Stimulated activated CD8-positive, alpha-beta memory T cell treated with anti-CD3 and anti-CD28 coated beads, Interleukin-15, amount 100 ng/mL, for 48 hours (primary cell): ENCODE measurements at places on chromosomes 2 and 18.

GRCh38 chr2:238929242-238930081 lies 81.6 kb downstream of the TWIST2 start:
- DNase-seq = no peak

GRCh38 chr18:45370255-45371010 lies 244.8 kb upstream of the SLC14A2 start:
- DNase-seq = no peak

DNA sequence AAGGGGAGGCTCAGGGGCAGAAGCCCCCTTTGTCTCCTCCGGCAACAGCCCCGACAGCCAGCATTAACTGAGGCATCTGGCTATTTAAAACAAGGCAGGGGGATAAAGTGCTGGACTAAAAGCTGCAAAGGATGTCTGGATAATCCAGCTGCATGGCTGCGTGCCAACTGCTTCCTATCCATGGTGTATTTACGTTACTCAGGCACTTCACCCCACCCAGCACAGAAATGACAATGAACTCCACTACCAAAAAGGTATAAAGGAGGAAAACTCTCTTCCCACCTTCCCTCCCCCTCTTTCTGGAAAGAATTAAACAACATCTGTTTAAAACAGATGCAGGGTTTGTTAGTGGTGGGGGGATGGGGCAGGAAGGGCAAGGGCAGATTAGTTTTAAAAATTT lies 82.5 kb downstream of the SPRED2 start:
- DNase-seq = no peak

GRCh38 chr2:134120406-134120732 lies 133.5 kb upstream of the MGAT5 start:
- no peak for DNase-seq

DNA sequence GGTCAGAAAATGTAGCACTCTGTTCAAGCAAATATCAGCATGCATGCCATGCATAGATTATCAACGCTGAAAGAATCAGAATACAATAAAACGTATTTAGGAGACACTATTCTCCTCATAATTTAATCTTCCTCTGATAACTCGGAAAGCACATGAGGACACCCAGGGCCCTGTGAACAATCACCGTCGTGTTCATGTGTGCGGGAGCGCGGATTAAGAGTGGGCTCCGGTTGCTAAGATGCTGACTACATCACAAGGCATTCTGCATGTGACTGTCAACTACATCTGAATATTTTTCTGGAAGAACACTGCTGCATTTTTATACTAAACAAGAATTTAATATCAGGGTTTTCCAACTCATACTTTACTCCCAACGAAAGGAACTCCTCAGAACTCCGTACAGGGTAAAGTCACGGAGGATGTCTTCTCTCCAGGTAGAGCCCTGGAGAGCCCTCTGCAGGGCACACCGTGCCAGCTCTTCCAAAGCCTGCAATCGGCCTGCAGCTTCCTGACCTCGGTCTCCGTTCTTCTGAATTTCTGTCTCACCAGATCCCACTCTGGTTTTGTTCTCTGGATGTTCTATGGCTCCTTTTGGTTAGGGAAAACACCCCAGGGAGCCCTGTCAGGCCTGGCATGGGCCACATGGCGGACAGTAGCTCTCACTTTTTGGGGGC lies 59.6 kb downstream of the ZNF516 start:
- DNase-seq = no peak

GRCh38 chr2:217804791-217805667 lies 197.8 kb downstream of the TNS1 start:
- no peak for DNase-seq

DNA sequence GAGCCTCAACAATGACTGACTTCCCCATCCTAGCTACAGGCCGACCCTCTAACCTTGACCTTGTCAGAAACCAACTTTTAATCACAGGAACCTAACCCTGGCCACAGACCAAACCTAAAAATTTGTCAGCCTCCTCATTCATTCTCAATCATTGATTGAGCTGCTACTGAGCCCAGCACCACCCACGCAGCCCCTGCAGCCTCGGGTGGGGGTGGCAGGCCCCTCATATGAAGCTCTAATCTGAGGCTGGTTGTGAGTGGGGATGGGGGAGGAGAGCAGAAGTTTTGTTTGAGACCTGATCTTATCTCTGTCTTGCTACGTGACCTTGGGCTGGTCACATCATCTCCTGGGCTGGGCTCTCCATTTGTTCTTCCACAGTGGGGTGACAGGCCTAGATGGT lies 99.5 kb upstream of the EPAS1 start:
- no peak for DNase-seq

GRCh38 chr2:43075054-43075593 lies 151.3 kb downstream of the ZFP36L2 start:
- DNase-seq = no peak
